Neural crest cell (in vitro differentiated cells): ENCODE measurements at places on chromosomes 5 and 9. TPM values are rescaled to one million over a fixed set of nuclear protein-coding genes. Genes with fewer than 3 reads are reported as not detected.

- no peak overlapping the region for H3K4me3 ChIP-seq
- peaks cover 13% of the 10 kb centered on the region for H3K4me1 ChIP-seq
- no peaks in the 10 kb centered on the region for H3K36me3 ChIP-seq
- H3K27ac ChIP-seq, result no peak overlapping the region
- H3K27me3 ChIP-seq, result peaks cover 9% of the 10 kb centered on the region
Observed at GRCh38 chr5:149936044-149936699, 8.4 kb downstream of the PDE6A start.

DNA sequence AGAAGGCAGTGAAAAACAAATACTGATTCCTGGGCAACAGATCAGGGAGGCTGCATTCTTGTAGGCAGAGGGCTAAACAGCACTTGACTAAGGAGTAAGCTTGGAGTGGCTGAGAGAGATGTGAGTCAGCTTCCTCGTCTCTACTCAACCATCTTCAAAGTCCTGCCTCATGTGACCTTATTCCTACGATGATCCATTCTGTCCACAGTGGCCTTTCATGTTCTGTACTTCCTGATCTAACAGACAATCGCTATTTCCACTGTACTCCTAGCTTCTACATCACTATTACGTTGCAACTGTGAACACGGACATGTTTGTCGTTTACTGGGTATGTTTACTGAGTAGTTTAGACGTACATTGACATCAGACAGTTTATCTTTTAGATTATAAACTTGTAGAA lies 365.4 kb downstream of the ARL15 start:
- H3K4me3 ChIP-seq, result no peak overlapping the region
- no peak overlapping the region for H3K27ac ChIP-seq
- no peaks in the 10 kb centered on the region for H3K27me3 ChIP-seq
- DNase-seq, result no peak

PCDHA2 gene
- 1.2 TPM in 2 replicates for total RNA-seq

GRCh38 chr5:86909418-86910295 lies 291.9 kb downstream of the COX7C start:
- H3K27me3 ChIP-seq, result peaks cover 11% of the 10 kb centered on the region
- no peaks in the 10 kb centered on the region for H3K36me3 ChIP-seq
- H3K27ac ChIP-seq, result no peak overlapping the region

- DNase-seq, result no peak
- H3K4me3 ChIP-seq, result no peak overlapping the region
- no peak overlapping the region for H3K27ac ChIP-seq
Observed at GRCh38 chr5:26942481-26942880, 95.9 kb downstream of the CDH9 start.

DNA sequence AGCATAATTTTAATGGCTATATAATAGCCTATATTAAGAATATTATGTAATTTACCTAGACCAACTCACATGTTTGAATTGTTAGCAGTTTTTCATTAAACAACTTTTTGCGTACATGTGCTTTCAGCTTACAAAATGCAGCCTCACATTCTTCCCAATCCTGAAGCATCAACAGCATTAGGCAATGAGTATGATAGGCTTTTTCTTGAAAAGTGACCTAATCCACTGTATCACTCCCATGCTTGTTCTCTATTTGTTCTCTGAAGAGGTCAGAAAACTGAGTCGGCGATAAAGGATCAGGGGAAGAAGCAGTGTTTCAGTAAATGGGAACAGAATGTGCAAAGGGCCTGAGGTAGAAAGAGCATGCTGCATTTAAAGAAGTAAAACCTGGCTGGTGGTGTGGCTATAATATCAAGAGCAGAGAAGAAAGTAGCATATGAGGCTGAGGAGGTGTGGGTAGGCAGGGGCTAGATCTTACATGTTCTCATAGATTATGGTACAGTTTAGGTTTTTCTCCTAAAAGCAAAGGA lies 212.4 kb downstream of the SAXO1 start:
- no peak for DNase-seq
- no peaks in the 10 kb centered on the region for H3K27me3 ChIP-seq
- peaks cover 5% of the 10 kb centered on the region for H3K4me1 ChIP-seq

DNA sequence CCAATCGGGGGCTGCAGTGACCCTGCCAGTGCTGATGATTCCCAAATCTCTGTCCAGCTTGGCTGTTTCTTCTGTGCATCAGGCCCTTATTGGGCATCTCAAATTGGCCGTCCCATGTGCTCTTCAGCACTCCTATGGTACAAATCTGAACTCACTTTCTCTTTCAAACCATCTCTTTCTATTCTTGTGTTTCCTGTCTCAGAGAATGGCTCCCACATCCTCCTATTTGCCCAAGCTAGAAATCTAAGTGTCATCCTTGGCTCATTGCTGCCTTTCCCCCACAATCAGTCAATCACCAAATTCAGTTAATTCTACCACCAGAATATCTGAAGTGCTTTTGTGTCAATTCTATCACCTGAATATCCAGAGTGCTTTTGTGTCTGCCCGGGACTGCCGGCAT lies 336.6 kb downstream of the CWC27 start:
- H3K4me3 ChIP-seq, result no peak overlapping the region
- no peaks in the 10 kb centered on the region for H3K27me3 ChIP-seq
- H3K36me3 ChIP-seq, result no peaks in the 10 kb centered on the region

GRCh38 chr5:104513640-104514072 lies 951.1 kb upstream of the NUDT12 start:
- DNase-seq, result no peak
- H3K27ac ChIP-seq, result no peak overlapping the region
- H3K27me3 ChIP-seq, result no peaks in the 10 kb centered on the region
- H3K36me3 ChIP-seq, result peaks cover 6% of the 10 kb centered on the region
- H3K4me1 ChIP-seq, result no peaks in the 10 kb centered on the region

- peaks cover 10% of the 10 kb centered on the region for H3K4me1 ChIP-seq
- no peak overlapping the region for H3K4me3 ChIP-seq
- H3K27ac ChIP-seq, result no peak overlapping the region
- H3K27me3 ChIP-seq, result no peaks in the 10 kb centered on the region
- no peak for DNase-seq
Observed at GRCh38 chr9:83281306-83282255, 218.6 kb upstream of the RASEF start.

- H3K4me1 ChIP-seq, result peaks cover 31% of the 10 kb centered on the region
- no peaks in the 10 kb centered on the region for H3K36me3 ChIP-seq
Observed at GRCh38 chr5:84382363-84383295, 2.1 kb downstream of the EDIL3 start.

- H3K27ac ChIP-seq, result no peak overlapping the region
- H3K4me3 ChIP-seq, result no peak overlapping the region
- DNase-seq, result peak; percentile 3
Observed at GRCh38 chr5:138177941-138178515, 402 bp downstream of the BRD8 start.

DNA sequence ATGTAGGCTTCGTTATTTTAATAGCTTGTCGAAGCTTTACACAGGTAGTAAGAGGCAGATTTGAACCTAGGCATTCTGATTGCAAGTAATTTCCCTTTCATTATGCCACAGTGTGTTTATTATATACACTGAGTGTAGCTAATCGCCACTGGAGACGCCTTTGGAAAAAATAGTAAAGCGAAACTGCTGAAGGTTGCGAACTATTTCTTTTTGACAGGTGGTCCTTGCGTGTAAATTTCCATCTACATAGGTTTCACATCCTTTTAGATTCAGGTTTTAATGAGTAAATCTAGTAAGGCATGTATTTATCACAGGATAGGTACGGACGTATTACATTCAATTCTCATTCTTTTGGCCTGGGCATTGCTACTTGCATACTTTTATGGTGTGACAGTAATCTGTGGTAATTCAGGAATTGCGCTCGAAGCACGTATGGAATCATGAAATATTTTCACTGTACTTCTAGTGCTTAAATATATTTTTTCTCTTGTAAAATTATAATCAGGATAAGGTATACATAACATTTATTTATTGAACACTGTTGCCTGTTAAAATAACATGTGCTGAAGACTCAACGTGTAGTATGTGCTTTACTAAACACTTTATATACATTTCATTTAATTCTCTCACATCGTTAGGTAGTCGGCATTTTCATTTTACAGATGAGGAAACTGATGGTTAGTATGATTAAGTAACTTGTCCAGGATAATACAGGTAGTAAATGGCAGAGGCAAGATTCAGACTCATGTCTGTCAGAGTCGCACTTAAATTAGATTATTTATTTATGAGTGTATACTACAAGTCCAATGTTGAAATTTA lies 1.8 kb downstream of the MARCHF6 start:
- no peak overlapping the region for H3K27ac ChIP-seq
- H3K27me3 ChIP-seq, result no peaks in the 10 kb centered on the region
- H3K4me1 ChIP-seq, result peaks cover 52% of the 10 kb centered on the region
- no peak for DNase-seq

GPX3 gene
- 4.6 and 4.8 TPM in 2 replicates for total RNA-seq

DNA sequence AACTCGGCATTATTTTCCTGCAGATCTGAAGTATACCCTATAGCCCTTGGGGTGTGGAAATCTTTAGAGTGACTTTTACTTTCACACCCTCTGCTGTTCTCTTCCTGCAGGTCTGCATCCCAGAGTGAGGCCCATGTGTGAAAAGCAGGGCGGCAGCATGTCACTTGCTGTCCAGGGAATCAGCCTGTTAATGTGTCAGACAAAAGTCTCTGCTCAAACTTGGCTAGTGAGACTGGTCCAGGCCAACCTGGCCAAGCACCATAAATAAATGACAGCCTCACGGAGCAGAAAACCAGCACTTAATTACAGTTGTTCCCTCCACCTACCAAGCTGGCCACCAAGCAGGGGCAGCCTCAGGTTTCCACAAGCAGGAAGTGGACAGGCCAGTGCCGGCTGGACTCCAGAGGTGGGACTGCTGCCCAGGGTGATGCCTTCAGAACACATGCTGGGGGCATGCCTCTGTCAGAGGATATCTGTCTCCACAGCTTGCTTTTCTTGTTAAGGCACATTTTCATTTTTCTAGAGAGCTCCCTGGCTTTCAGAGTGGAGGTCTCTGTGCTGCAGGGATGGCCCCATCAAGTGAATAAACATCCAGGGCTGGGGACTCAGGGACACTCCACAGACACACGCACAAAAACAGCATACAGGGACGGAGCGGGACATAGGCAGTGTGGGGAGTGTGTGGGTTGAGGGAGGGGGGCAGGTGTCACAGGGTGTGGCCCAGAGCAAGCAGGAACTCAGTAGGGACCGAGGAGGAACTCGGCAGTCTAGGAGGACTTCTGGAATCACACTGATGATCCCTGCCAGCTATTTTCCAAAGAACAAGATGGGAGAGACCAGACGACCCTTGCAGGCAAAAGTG lies 243.8 kb upstream of the IRX1 start:
- H3K27ac ChIP-seq, result no peak overlapping the region
- H3K27me3 ChIP-seq, result no peaks in the 10 kb centered on the region
- no peaks in the 10 kb centered on the region for H3K36me3 ChIP-seq
- peaks cover 6% of the 10 kb centered on the region for H3K4me1 ChIP-seq
- no peak overlapping the region for H3K4me3 ChIP-seq
- DNase-seq, result no peak

- H3K27ac ChIP-seq, result no peak overlapping the region
- peaks cover 16% of the 10 kb centered on the region for H3K4me1 ChIP-seq
- no peaks in the 10 kb centered on the region for H3K27me3 ChIP-seq
- H3K36me3 ChIP-seq, result no peaks in the 10 kb centered on the region
- H3K4me3 ChIP-seq, result no peak overlapping the region
Observed at GRCh38 chr5:96175090-96175489, 213.4 kb upstream of the ELL2 start.

DNA sequence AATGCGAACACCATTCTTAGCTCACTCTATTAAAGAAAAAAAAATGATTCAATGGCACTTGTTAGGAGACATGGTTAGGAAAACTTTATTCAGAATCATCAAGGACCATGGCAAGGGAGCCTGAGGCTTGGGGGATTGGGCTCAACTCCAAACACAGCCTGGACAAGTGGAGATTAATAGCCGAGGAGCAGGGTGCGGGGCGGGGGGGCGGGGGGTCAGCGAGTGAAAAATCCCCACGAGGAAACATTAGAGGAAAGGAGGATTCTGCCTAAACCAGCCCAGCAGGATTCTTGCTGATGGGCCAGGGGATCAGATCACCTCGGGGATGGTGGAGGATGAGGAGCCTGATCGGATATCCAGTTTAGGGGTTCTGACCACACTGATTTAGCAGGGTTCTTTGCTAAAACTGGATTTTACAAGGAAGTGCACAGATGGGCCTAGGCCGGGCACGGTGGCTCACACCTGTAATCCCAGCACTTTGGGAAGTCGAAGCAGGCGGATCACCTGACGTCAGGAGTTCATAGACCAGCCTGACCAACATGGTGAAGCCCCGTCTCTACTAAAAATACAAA lies 24.4 kb upstream of the FIBCD1 start:
- H3K27ac ChIP-seq, result no peak overlapping the region
- DNase-seq, result no peak
- no peaks in the 10 kb centered on the region for H3K27me3 ChIP-seq
- H3K4me1 ChIP-seq, result no peaks in the 10 kb centered on the region

DNA sequence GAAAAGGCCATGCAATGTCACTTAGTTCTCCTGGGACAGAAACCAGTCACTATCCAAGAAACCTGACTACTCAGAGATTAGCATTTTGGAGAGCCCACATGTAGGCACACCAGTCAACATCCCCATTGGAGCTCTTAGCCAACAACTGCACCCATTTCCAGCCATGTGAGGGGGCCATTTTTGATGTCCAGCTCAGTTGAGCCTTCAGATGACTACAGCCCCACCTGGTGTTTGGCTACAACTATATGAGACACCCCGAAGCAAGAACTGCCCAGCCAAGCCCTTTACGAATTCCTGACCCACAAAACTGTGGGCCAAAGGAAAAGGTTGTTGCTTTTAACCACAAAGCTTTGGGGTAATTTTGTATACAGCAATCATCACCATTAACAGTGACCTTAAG lies 300.1 kb downstream of the ASTN2 start:
- H3K27me3 ChIP-seq, result no peaks in the 10 kb centered on the region
- no peak for DNase-seq
- H3K4me1 ChIP-seq, result peaks cover 5% of the 10 kb centered on the region
- no peaks in the 10 kb centered on the region for H3K36me3 ChIP-seq
- H3K4me3 ChIP-seq, result no peak overlapping the region

DNA sequence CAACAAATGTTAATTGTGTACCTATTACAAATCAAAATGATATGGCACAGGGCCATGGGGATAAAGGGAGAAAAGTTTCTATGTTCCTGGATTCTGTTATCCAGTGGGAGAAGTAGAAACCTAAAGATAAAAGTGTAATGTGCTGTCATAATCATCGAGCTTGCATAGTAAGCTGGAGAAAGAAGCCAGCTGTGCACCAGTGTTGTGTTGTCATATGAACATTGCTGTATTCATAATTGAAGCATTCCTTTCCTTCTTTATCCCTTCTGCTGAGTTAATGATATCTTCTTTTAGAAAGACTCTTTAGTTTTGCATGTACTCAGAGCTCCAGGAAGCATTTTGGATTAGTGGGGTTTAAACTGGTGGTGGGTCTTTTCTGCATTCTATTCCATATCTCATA lies 39.5 kb downstream of the NTRK2 start:
- peaks cover 5% of the 10 kb centered on the region for H3K4me1 ChIP-seq
- H3K36me3 ChIP-seq, result no peaks in the 10 kb centered on the region

DNA sequence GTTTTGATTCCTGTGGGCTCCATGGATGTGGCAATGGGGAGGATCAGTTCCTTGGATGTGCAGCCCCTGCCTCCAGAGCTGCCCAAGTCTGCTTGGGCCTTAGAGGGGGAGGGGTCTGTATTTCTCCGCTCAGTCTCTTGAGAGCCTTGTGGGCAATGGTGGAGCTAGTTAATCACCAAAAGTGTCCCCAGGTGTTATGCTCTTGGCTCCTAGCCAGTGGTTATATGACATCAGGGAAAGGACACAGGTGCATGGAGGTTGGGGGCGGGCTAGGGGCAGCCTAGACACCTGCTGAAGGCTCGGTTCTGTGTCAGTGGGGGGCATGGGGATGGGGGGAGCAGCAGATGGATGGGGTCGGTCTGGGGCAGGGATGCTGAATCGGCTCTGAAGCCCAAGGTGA lies 12.4 kb upstream of the ARAP3 start:
- no peaks in the 10 kb centered on the region for H3K36me3 ChIP-seq
- peaks cover 26% of the 10 kb centered on the region for H3K4me1 ChIP-seq
- no peak for DNase-seq
- no peak overlapping the region for H3K4me3 ChIP-seq
- peaks cover 14% of the 10 kb centered on the region for H3K27me3 ChIP-seq
- no peak overlapping the region for H3K27ac ChIP-seq

SPINK7 gene
- not detected in 2 replicates for total RNA-seq

NKD2 gene
- total RNA-seq, result 15.6 and 20.6 TPM in 2 replicates
